ENCODE measurements at places on chromosomes 2 and 18.

DNA sequence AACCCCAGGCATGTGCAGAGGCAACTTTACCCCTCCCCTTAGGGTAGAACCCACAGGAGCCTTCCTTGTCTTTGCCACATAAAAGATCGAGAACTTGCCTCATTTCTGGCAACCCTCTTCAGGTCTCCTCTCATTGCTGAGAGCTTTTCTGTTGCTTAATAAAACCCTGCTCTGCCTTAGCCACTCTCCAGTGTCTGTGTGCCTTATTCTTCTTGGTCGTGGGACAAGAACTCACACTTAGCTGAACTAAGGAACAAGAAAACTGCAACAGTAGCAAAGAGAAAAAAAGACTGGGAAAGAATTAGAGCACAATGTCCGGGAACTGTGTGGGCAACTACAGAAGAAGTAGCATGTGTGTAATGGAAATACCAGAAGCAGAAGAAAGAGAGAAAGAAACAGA is 56.2 kb upstream of the SMIM21 start:
- no peak for DNase-seq

DNA sequence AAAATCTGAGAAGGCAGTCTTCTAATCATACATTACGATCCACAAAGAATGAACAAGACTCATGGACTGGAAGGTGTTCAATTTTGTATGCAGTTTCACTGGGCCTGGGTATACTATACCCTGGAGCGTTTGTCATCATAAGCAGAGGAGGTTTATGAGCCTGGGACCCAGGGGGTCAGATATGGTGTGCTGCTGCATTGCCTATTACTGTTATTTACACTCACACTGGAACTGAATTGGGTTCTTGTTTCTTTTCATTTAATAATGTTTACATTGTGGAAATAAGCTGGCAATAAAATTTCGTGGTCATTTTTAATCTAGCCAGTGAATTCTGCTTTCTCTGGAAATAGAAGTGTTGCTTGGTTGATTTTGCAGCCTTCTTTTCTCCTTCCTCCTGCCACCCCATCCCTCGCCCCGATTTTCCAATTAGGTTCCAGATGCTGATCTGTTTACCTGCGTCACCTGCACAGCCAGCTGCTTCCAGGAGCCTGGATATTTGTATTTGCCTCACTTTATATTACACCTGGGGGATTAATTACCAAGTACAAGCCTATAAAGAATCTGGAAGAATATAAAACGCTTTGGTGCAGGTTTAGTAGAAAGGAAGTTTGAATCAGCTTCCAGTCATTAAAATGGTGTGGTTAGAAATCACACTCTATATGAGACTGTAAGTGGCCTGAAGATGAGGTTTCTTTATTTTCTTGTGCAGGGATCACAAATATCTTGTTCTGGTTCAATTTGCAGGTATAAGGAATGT is 234.4 kb downstream of the SOCS6 start:
- DNase-seq, result no peak

DNA sequence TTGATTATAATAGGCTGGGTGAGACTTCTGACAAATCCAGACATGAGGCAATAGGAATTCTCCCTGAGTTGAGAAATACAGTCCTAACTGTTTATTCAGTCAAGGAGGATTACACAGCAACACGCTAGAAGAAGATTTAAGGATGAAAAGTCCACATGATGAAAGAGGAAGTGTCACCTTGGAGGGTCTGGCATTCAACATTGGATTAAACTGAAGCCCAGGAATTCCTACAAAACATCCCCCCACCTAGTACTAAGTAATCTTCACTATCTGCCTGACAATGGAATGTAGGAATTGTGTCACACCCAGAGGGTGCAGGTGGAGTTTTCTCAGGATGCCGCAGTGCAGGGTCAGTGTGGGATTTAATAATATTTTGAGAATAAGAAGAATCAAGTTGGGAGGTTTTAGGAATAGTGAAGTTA is 142.4 kb downstream of the SOCS6 start:
- no peak for DNase-seq

GRCh38 chr2:68994864-68995263 is 18.1 kb upstream of the ANTXR1 start:
- DNase-seq, result no peak

- no peak for DNase-seq
These were observed 13.3 kb downstream of the RIF1 start for GRCh38 chr2:151422917-151423439.

DNA sequence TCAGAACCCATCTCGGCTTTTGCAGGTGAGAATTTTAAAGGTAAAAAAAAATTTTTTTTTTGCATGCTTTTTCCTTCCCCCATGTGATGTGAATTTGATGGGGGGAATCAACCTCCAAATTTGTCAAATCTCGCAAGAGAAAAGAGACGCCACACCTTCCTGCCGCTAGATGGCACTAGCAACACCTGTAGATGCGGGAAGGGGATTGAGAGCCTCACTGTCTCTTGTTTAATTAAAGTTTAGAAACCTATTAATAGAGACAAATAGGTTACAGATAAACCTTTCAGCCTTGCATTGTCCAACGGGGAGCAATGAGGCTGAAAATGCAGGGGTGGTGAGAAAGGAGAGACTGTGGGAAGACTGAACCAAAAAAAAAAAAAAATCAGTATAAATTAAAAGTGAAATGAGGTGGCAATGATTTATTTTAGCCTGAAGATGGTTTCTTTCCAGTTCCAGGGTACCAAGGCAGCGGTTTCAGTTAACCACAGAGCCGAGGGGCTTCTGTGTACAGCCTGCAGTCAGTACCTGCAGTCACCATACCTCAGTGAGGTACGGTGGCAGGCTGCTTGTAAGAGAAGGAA is 84.6 kb downstream of the NRP2 start:
- DNase-seq, result peak; percentile 55

DNA sequence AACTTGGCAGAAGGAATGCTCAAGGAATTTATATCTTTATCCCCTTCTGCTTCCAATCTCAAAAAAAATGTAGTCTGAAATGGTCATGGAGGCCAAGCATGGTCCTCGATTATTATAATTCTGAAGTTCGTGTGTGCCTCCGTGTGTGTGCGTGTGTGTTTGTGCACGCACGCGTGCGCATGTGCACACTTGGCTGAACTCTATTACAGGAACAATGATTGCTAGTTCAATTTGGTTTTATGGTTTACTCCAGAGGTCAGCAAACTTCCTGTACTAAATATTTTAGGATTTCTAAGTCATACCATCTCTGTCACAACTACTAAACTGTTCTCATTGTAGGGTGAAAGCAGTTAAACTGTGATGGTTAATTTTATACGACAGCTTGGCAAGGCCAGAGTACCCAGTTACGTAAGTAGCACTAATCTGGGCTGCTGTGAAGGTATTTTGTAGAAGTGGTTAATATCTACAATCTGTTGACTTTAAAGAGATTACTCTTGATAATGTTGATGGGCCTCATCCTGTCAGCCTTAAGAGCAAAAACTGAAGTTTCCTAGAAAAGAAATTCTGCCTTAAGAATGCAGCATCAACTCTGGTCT is 5.8 kb upstream of the MARCHF7 start:
- DNase-seq, result no peak

DNA sequence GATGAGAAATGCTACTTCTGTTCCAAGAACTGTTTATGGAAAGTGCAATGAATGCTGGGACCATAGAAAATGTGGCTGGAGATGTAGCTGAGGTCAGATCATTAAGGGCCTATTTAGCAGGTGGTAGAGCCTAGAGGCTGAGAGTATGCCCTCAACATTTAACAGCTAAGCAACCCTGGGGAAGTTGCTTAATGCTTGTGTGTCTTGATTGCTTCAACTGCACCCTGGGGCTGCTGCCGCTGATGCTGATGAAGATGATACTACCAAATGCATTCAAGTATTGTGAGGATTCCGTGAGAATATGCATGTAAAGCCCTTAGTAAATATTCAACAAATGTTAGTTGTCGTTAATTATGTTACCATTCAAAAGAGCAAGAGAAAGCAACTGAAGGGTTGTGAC is 273.2 kb downstream of the BCL11A start:
- DNase-seq, result no peak

GRCh38 chr18:35443434-35443833 is 54.3 kb downstream of the INO80C start:
- DNase-seq, result no peak

GRCh38 chr18:21047126-21047525 is 64.5 kb downstream of the ROCK1 start:
- DNase-seq, result no peak

GRCh38 chr18:478681-479080 is 21.8 kb downstream of the COLEC12 start:
- DNase-seq, result no peak

DNA sequence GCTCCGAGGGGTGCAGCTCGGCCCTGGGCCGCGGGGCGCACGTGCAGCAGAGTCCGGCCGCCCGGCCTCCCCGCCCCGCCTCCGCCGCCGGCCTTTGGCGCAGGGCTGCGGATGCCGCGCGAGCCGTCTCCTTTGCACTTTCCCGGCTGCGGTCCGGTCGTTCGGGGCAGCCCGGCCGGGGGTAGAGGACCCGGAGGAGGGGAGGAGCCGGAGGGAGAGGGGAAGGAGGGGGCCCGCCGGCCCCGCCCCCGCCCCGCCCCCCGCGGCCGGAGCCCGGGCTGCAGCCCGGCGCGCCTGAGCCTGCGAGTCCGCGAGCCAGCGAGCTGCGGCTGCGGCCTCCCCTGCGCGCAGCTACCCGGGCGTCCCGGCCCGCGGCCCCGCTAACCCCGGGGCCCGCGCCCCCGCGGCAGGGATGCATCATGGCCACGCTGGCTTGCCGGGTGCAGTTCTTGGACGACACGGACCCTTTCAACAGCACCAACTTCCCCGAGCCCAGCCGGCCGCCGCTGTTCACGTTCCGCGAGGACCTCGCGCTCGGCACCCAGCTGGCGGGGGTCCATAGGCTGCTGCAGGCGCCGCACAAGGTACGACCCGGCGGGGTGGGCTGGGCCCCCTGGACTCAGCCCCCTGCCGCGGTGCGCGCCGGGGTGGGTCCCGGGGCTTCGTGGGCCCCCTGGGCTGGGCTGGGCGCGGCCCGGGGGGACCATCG is at the start of gene FHOD3:
TSS of gene FHOD3 (plus strand) at position 297 of the 709 bp plus-strand sequence. CDS start at position 420, 123 bp downstream.
- DNase-seq, result no peak

GRCh38 chr2:25311865-25312575 is 29.7 kb downstream of the DNMT3A start:
- no peak for DNase-seq

DNA sequence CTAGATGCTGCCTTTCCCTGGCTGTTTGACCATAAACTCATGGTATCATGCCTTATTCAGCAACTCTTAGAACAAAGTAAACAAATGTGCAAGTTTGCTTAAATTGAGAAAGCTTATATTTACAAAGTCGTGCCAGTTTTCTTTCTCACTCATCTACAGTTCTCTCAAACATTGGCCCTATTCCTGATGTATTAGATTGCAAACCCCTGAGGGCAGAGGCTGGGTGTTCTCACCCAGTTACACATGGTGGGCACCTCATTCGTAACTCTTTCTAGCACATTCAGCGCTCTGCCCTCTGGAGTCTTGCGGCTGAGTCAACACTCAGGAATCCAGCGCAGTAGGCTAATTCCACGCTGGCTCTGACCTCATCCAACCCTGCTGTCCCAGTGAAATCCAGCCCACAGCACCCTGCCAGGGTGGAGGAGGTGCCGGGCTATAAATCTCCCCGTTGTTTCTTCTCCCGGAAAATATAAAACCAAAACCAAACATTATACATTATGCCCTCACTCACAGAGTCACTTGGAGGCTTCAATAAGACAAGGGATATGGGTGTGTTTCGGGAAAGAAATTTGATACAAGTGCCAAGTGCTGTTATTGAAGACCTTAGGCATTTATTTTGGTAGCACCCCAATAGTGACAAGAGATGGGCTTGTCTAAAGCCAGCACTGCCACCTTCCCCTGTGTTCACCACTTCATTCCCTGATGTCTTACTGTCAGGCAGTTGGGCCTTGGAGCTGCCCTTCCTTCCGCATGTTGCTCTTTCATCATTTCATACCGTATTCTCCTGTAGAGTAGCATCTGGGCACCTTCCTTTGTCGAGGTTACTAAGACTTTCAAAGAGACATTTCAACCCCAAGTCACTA is 287.4 kb downstream of the PRKCE start:
- DNase-seq, result no peak

DNA sequence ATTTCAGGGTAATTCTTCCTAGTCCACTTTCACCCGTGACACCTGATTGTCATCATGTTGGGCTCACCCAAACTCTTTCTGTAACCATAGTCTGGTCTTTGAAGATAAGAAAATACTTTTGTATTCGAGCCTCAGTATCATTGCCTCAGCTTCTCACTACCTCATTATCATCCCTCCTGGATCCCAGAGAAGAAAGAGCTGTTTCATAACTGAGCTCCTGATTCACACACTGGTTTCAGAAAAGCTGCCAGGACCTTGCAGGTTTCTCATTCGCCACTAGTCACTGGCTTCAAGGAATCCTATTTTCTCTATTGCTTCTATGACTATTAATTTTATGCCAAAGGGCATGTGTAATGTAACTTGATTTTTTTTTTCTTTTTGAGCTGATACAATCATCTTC is 2.9 kb upstream of the CRIM1 start:
- DNase-seq, result no peak

DNA sequence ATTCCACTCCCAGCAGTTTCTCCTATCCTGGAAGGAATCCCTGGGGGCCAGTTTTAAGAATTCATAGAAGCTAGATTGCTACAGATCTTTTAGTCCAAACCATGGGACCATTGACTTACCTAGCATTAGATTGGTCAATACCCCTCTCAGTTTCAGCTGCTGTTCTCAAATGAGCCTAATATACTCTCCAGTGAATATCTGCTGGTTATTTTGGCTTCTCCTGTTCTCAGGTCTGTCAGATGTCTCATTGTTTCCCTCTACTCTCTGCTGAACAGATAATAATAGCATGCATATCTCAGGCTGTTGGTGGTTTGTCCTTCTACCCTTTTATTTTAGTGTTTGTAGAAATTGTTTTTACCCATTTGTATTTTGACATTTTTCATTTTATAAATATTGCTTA is 99.5 kb downstream of the FHOD3 start:
- no peak for DNase-seq

GRCh38 chr2:221883976-221884375 is 311.9 kb upstream of the EPHA4 start:
- no peak for DNase-seq

GRCh38 chr2:16127276-16127940 is 187.1 kb downstream of the MYCN start:
- no peak for DNase-seq

DNA sequence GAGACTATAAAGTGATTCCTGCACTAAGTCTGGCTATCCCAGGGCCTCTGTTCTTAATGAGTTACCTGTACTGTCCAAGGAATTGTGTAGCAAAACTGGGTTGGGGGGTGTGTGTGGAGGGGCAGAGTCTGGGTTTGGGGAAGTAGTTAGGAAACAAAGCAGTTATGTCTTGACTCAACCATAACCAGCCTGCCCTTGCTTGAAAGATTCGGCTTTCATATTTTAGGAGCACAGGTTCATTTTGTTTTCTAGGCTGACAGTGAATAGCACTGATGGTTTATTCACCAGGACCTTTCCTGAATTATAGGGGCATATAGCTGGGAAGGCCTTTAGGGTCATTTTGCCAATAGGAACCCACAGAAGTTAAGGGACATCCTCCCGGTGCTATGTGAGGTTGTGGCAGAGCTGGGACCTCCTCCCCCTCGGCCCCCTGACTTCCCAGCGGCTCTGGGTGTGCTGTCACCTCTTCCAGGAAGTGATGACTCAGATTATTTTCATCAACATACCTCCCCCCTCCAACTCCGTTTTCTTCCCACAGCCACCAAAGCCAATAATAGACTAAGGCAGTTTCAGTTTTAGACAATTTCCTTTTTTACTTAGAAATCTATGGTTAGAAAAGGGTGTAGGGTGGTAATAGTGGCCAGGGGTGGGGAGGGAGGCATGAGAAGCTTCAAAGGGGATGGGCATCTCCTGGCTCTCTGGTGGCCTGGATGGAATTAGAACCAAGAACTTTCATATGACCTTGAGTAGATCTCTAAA is 44.8 kb downstream of the SETBP1 start:
- peak; percentile 51 for DNase-seq

Measured in stimulated activated CD4-positive, alpha-beta T cell treated with anti-CD3 and anti-CD28 coated beads, Interleukin-12 subunit alpha, Interleukin-12 subunit beta, amount 100 ng/mL, for 48 hours (primary cell).